ENCODE measurements at places on chromosomes 13 and 19.

GRCh38 chr19:1769645-1769985, 16.3 kb downstream of the ONECUT3 start:
- DNase-seq, result no peak

GRCh38 chr13:44309794-44310757, 63.5 kb upstream of the SERP2 start:
- peak; percentile 66 for DNase-seq

GRCh38 chr19:10205636-10206035, 10.9 kb upstream of the DNMT1 start:
- no peak for DNase-seq

GRCh38 chr19:54197121-54197520, 3.5 kb upstream of the RPS9 start:
- DNase-seq, result no peak

- DNase-seq, result no peak
Measured at GRCh38 chr19:42193294-42193693, 24.2 kb downstream of the DEDD2 start.

- DNase-seq, result no peak
Measured at GRCh38 chr13:26985285-26985878, 186.2 kb downstream of the USP12 start.

DNA sequence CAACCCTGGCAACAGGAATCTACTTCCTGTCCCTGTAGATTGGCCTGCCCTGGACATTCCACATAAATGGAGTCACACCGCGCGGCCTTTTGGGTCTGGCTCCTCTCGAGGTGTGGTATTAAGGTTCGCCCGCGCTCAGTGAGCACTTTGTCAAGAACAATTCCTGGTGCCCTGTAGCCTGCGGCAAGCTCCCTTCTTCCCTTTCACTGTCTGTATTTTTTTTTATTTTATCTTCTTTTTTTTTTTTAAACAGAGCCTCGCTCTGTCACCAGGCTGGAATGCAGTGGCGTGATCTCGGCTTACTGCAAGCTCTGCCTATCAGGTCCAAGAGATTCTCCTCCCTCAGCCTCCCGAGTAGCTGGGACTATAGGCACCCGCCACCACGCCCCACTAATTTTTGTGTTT, 28.3 kb downstream of the PEX11G start:
- no peak for DNase-seq

DNA sequence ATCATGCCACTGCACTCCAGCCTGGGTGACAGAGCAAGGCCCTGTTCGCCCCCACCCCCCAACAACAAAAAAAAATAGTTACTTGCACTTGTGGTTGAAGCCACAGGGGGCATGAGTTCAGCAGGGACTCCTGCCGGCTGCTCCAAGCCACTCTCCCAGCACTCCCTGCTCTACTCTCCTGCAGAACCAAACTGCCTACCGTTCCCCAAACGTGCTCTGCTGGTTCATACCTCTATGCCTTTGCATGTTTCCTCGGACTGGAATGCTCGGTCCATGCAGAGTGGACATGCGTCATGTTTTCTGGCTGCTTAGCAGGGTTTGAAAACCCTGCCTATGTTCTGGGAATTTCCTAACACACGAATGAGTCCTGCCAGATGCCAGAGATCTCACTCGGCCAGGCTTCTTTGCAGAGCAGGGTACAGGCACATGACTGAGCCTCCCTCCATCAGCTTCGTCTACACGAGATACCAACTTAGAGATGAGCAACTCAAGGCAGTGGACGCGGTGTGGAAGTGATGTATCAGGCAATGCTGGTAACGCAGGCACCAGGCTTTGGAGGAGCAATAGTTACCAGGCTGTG, 8.5 kb upstream of the SLC25A15 start:
- no peak for DNase-seq

- no peak for DNase-seq
Measured at GRCh38 chr13:30115257-30115600, 192.1 kb downstream of the KATNAL1 start.

DNA sequence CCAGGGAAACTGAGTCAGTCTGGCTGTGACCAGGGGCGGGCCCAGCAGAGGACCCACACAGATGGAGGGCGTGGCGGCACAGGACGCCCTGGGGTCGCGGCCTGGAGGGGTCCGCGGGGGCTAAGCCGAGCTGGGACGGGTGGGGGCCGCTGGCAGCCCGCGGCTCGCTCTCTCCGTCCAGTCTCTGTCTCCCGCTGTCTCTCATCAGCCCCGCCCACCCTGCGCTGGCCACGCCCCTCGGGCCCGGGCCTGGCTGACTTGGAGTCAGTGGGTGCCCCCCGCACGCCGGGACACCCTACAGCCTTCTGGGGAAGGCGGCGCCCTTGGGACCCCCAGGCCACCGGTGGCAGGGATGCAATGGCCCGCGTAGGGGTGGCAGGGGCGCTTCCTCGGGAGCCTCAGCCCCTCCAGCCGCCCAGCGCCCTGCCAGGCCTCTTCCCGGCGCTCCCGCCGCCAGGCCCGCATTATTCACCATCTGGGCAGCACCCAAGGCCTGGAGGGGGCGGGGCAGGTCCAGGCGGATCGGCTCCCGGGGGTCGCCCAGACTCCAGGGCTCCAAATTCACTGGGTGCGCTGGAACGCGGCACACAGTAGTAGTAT, at the start of gene TBXA2R:
TBXA2R (minus strand) TSS at position 186 of the 600 bp plus-strand sequence. CDS start 6,241 bp downstream, outside the sequence.
- DNase-seq, result peak; percentile 92

GRCh38 chr13:32455594-32455903, 27.6 kb upstream of the N4BP2L1 start:
- no peak for DNase-seq

DNA sequence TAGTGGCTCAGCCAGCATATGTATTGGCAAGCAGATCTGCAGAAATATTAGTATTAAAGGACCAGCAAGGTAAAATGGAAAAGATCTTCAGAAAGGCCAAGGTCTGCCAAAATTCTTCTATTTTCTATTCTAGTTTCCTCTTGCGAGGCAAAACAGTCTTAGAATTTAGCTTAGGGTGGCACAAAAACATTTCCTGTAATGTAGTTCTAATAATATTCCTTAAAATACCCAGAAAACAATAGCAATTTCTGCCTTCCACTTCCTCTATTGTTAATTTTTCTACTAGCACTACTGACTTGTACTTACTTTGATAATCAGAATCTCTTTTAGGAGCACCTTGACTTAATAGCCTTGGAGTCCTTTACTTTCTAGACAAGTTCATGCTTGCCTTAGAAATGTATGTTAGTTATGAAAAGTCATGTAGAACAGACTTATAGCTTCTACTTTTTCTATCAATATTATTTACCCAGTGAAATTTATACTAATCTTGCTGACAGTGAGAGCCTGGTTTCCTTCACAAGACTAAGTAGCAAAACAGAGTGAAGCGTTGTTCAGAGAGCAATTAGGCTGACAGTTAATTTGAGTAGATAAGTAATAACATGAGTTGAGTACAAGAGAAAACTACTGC, 23.9 kb upstream of the LPAR6 start:
- DNase-seq, result no peak
